ENCODE measurements at places on chromosomes 13 and 19.

GRCh38 chr13:35732565-35732964, 256.1 kb upstream of the MAB21L1 start:
- no peak for DNase-seq

GRCh38 chr19:54662730-54663129, at the start of gene LILRB4:
TSS of gene LILRB4 (plus strand) at chr19:54662985. CDS start at chr19:54663034, 49 bp downstream.
- DNase-seq, result no peak

GRCh38 chr13:22194106-22194805, 523.4 kb downstream of the FGF9 start:
- DNase-seq, result no peak

DNA sequence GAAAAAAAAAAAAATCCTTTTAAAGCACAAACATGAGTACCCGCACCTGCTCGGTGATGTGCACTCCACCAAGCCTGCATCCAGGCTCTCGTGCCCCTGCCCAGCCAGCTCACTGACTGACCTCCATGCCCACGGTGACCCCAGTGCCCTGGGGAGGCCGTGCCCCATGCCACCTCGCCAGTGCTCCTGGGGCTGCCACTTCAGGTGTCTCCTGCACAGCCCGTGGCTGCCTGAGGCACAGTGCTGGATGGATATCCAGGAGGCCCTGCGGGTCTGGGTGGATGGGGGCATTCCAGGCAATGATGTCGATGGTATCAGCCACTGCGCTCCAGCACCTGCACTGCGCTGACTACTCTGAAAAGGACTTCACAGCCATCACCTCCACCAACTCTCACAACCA, 9.0 kb downstream of the PPP6R1 start:
- no peak for DNase-seq

Data from LoVo (cell line).